Upper lobe of left lung (tissue), 6 donors: ENCODE measurements at places on chromosomes 3 and 15. TPM values are rescaled to one million over a fixed set of nuclear protein-coding genes. Genes with fewer than 3 reads are reported as not detected.

Gene KBTBD13
- not detected for total RNA-seq

Gene PLAAT1
- total RNA-seq: 0.46 TPM

Gene ECE2
- not detected for total RNA-seq

Gene CEP152
- total RNA-seq: 2.3 TPM

Gene VWA5B2
- 1.0 TPM for total RNA-seq

Gene PARP6
- total RNA-seq: 54.9 TPM

Gene LINGO1
- 0.31 TPM for total RNA-seq

Gene CD47
- total RNA-seq: 262 TPM

Gene ATP10A
- 24.1 TPM for total RNA-seq

Gene MRAS
- 56.0 TPM for total RNA-seq

Gene RTP3
- total RNA-seq: not detected

Gene PIF1
- 0.61 TPM for total RNA-seq

Gene GRAMD1C
- total RNA-seq: 3.7 TPM

Gene BFSP2
- not detected for total RNA-seq

Gene GALNT15
- 4.4 TPM for total RNA-seq

Gene SI
- total RNA-seq: not detected

Gene TMCO5A
- not detected for total RNA-seq

Gene SPRED1
- total RNA-seq: 35.6 TPM

Gene RARRES1
- total RNA-seq: 39.8 TPM

Gene NAA80
- 33.5 TPM for total RNA-seq

Gene CMTM8
- total RNA-seq: 10.5 TPM

Gene FEZF2
- total RNA-seq: not detected

Gene CCDC39
- 18.2 TPM for total RNA-seq

Gene ATP13A5
- 0.66 TPM for total RNA-seq

Gene ARHGEF26
- 110 TPM for total RNA-seq

Gene EPHB3
- 8.1 TPM for total RNA-seq

Gene KLF13
- 145 TPM for total RNA-seq

Gene KIF23
- 4.8 TPM for total RNA-seq

Gene KCNAB1
- total RNA-seq: 3.1 TPM

Gene SLC49A4
- 21.8 TPM for total RNA-seq

Gene LARP6
- 4.7 TPM for total RNA-seq

Gene CAND2
- total RNA-seq: 6.7 TPM

Gene CACNA2D2
- total RNA-seq: 203 TPM

Gene PTH1R
- 24.5 TPM for total RNA-seq

Gene DAPK2
- 270 TPM for total RNA-seq

Gene ZPLD1
- total RNA-seq: not detected

Gene A4GNT
- not detected for total RNA-seq

Gene SERPINI2
- total RNA-seq: 6.3 TPM

Gene IFT80
- total RNA-seq: 12.1 TPM

Gene ACY1
- total RNA-seq: 32.1 TPM
